ENCODE measurements at places on chromosomes 3 and 15.

- DNase-seq: no peak
Measured at GRCh38 chr15:72940229-72940622, 112.0 kb upstream of the NEO1 start.

DNA sequence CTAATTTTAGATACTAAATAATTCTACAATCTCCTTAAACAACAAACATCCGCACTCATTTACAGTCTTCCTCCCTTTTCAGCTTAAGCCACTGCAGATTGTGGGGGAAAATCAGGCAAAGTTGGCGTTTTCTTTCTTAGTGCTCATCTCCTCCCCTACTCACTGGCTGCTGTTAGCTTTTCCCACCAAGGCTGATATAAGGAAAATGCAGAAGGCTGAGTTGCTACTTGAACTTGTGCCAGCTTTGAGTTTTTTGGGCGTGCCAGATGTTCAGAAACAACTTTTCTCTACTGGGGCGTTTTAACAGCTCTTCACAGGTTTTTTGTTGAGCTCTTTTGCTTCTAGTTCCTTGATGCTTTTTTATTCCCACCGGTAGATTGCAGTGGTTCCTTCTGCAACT is 222.0 kb downstream of the PYDC2 start:
- no peak for DNase-seq

DNA sequence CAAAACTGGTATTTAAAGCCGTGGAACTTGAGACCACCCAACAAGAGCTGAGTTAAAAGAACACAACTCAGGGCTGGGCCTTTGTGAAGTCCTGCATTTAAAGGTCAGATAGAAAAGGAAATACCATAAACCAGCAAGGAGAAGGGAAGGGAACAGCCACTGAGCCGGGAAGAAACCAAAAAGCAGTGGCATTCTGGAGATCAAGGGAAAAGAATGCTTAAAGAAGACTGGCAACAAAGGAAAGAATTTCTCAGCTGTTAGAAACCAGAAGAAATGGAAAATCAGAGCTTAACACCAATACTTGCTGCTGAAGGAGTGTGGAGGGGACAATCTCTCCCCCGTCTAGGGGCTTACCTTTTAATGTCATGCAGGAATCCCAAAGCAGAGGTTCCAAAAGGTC is 247.4 kb upstream of the CHRNA7 start:
- no peak for DNase-seq

DNA sequence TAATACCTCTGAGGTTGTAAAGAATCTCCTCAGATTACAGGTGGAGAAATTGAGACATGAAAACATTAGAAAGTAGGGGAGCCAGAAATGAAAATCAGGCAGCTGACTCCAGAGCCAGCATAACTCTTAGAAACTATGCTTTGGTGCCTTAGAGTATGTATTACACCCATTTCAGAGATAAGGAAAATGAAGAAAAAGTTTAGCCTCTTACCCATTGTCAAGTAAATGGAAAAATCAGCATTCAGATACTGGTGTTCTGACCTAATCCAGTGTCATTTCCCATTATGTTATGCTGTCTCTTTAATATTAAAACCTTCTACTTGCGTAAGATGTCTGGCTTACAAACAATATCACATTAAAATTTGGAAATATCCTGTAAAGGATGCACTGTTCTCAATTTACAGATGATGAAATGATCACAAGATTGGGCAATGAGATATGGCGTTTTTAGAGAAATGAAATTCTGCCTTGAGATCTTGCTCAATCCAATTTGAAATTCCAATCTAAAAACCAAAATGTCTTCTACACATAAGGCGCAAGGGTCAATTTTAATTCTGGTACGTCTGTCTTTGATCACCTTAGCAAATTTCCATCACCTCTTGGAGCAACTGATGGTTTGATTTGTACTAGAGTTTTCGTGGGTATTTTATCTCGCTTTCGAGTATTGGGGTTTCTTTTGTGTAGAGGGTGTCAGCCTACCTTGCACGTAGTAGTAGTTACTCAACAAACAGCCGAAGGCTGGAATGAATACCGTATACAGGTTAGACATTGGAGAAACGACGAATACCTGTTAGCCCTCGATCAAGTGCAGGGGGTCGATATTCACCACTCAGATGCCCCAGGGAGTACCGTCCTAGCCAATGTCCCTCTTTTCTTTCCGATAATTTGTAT is 902 bp upstream of the ZCWPW2 start:
- peak; percentile 22 for DNase-seq

DNA sequence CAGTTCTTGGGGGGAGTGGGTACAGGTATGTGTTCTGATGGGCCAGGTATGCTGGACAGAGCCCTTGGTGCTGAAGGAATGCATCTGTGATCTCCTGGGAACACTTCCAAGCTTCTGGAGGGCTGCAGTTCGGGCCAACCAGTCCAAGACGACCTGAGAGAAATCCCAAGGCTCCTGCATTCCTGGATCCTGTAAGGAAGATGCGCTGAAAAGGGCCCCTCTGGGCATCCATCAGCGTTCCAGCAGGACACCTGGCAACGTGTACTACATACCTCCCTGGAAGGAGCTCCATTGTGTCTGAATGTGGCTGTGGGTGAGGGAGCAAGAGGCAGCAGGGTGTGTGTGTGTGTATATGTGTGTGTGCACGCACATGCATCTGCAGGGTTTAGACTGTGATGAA is 144.7 kb downstream of the FAM43A start:
- DNase-seq: no peak

GRCh38 chr3:169475576-169475975 is 187.9 kb downstream of the MECOM start:
- no peak for DNase-seq

- DNase-seq: no peak
Measured at GRCh38 chr15:39961051-39961450, 27.1 kb downstream of the EIF2AK4 start.

- no peak for DNase-seq
Measured at GRCh38 chr3:136954251-136954650, 3.5 kb upstream of the IL20RB start.

DNA sequence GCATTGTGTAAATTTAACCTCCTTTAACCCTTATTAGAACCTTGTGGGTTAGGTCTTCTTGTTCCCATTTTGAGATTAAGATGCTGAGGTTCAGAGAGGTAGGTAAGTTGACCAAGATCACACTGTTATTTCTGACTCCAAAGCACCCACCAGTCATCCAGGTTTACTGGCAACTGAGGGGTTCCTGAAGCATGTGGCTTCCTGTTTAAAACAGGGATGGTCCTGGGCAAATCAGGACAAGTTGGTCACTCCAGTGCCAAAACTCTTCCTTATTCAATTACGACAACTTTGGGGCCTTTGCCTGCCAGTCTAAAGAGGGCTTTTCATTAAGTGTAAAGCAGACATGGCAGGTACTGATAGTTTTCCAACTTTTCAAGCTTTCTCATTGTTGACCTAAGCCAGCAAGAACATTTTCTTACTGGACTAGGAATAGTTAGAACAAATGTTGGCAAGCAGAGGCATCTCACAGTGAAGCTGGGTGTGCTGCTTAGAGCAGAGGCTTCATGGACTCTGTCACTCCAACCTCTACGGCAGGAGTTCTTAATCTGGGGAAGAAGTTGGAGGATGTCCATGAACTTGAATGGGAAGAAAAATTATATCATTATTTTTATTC is 149.4 kb upstream of the ADAMTS9 start:
- DNase-seq: no peak

DNA sequence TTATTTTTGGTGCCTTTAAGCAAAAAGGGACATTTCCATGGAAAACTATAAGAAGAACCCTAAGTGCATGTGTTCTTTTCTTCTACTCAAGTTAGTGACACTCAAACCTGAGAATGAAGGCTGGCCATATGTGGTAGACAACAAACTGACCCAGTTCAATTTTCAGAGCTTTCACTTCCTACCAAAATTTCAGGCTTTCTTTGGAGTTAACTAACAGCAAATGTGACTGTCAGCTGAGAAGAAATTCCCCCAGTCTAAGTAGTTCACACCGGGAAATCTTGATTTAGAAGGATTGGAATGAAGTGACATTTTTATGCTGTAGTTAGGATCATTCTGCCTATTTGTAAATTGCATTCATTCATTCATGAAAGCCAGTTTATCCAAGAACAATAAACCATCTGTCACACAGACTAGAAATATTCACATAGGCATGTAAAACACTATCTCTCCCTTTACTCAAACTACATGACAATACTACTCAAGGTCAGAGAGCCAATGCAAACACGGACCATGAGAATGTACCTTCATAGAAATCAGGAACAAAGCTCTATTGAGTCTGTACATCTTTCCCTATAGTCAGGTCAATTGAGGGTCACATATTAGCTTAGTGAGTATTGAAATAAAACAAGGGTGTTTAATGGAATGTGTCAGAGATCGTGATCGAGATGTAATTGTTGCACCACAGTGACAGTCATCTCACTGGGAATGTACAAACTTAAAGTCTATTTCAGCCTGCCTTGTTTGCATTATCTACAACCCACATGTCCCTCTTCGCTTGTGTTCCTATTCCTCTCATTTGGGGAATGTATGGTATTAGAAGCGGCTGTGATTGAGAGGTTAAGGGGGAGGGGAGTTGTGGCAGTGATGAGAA is 113.8 kb upstream of the TGFBR2 start:
- DNase-seq: no peak

- DNase-seq: no peak
Measured at GRCh38 chr15:85558848-85559247, 178.4 kb downstream of the AKAP13 start.

DNA sequence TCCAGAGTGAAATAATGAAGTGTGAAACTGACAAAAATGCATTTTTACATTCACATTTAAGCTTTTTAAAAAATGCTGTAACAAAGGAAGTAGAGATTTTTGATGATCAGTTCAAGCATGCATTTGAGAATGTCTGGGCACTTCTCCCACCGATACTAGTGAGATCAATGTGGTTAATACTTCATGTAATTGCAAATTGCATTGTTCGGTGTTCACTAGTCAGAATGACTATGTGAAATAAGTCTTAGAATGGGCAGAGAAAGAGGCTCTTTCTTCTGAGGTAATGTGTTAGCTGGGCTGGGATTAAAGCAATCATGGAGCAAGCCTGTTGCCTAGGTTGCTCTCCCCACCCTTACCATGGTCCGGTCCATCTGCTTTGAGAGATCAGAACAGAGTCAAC is 587.0 kb upstream of the GRM7 start:
- no peak for DNase-seq

DNA sequence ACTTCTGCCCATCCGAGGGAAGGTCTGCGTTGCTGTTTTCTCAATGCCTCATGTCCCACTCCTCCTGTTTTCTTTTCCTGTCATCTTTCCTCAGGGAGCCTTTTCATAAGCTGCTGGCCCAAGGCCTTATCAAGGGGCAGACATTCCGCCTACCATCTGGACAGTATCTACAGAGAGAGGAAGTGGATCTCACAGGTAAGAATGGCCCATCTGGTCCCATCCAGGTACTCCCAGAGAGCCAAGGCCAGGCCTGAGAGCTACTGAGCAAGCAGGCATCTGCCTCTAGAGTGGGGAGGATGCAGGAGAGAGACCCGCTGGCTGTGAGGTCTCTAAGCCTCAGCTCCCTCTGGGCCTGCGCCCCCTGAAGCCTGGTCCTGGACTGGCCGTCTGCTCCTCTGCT is 81.5 kb upstream of the LIMD1 start:
- no peak for DNase-seq

DNA sequence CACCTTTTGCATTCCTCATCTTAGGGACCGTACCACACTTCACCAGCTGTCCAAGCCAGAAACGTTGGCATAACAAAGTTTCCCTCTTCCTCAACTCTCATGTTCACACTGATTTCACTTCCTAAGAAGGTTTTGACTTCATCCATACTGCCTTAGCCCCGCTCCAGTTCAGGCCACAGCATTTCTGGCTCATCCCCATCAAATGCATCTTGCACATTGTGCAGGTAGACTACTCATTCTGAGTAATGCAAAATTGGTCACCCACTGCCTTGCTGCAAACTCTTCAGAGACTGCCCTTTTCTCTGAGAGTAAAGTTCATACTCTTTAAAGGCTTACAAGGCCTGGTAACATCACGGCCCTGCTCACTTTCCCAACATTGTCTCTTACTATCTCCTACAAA is 8.8 kb downstream of the NUSAP1 start:
- DNase-seq: no peak

GRCh38 chr3:187230011-187230410 is 32.7 kb downstream of the RTP1 start:
- DNase-seq: no peak

DNA sequence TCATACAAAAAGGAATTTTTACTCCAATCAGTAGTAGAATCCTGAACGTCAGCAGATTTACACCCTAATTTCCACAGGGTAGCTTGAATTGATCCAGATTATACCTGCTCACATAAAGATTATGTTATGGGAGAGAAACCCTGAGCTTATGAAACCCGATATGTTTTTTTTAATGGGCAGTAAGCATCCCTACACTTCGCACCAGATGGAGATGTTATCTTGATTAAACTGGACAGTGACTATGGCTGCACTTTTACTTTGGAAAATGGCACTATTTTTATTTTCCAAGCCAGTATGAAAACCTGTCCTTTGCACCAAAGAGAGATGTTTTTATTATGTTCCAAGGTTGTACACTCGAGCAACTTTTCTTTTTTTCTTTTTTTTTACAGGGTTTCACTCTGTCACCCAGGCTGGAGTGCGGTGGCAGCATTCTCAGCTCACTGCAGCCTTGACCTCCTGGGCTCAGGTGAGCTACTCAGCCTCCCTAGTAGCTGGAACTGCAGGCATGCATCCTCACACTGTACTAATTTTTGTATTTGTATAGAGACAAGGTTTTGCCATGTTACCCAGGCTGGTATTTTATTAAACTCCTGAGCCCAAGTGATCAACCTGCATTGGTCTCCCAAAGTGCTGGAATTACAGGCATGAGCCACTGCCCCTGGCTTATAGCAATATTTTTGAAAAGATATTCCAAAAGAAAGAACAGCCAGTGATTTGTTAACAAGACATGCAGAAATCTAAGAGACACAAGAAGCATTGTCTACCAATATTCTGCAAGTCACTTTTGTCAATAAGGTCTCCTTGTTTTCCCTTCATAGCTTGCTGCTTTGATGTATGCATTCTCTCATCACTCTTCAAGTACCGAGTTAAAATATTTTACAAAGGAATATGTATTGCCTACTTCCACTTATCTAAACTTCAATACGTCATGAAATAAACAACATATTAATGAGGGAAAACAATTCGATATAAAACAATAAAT is 1412.6 kb downstream of the ZPLD1 start:
- no peak for DNase-seq

DNA sequence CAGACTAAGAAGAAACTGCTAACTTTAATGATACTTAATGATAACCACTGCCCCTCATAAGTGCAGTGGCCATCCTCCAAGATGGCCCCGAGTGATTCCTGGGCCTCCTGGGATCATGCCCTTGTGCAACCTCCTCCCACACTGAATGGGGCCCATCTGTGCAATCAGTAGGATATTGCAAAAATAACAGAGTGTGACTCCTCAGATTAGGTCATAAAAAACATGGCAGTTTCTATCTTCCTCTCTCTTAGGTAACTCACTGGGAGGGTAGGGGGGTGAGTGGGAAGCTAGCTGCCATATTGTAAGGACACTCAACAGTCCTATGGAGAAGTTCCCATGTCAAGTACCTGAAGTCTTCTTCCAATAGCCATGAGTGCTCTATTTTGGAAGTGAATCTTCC is 173.0 kb downstream of the SHQ1 start:
- DNase-seq: no peak
